CD4-positive, CD25-positive, alpha-beta regulatory T cell (primary cell): ENCODE measurements at places on chromosomes 16 and 17. TPM values are rescaled to one million over a fixed set of nuclear protein-coding genes. Genes with fewer than 3 reads are reported as not detected.

Gene PSMB3
- 107 TPM for total RNA-seq

DNA sequence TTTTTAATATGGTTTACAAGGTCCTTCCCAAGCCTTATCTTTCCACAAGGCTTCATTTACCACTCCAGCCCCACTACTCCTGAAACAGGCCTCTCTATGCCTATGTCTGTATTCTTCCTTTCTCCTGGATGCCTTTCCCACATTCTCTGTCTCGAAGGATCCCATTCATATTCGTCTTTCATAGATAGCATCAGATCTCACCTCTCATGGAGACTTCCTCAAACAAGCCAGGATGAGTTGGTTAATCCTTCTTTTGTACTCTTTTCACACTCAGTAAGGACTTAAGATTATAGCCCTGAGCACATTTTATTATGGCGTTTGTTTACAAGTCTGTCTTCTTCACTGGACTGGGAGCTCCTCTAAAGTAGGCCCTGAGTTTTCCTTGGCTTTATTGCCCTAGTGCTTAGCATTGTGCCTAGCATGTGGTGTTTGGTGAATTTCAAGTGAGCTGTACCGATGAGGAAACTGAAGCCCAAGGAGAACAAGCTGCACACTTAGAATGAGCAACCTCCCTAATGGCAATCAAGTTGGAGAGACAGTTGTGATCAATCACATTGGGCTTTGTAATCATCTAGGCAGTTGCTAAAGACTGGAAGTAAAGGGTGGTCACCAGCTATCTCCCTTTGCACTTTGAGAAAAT lies 10.0 kb upstream of the TBX4 start:
- H3K36me3 ChIP-seq = no peaks in the 10 kb centered on the region
- no peak overlapping the region for H3K4me3 ChIP-seq
- no peak for DNase-seq
- no peak overlapping the region for H3K27ac ChIP-seq
- H3K27me3 ChIP-seq = peaks cover 13% of the 10 kb centered on the region

DNA sequence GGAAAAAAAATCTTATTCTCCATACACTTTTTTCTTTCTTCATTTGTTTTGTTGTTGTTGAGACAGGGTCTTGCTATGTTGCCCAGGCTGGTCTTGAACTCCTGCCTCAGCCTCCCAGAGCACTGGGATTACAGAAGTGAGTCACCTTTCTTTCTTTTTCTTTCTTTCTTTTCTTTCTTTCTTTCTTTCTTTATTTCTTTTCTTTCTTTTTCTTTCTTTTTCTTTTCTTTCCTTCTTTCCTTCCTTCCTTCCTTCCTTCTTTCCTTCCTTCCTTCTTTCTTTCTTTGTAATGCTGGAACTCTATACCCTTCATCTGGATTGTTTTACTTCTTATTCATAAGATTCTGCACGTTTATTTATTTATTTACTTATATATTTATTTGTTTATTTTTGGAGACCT lies 94.5 kb upstream of the TNRC6A start:
- H3K27me3 ChIP-seq = no peaks in the 10 kb centered on the region
- H3K36me3 ChIP-seq = no peaks in the 10 kb centered on the region
- DNase-seq = no peak
- no peak overlapping the region for H3K27ac ChIP-seq

DNA sequence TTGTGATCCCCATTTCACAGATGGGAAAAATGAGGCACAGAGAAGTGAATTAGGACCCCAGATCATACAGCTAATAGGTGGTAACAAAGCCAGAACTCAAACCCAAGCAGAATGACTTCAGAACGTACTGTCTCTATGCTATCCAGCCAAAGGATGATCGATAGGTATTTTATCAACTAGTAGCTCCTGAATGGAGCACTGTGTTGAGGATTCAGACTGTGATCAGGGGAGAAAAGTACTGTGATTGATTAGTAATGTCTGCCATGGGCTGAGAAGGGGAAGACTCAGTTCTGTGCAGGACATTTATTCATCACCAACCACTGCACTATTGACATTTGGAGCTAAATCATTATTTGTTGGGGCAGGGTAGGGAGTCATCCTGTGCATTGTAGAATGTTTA lies 38.7 kb downstream of the CACNG4 start:
- no peak for DNase-seq
- no peaks in the 10 kb centered on the region for H3K4me1 ChIP-seq
- H3K27me3 ChIP-seq = no peaks in the 10 kb centered on the region
- no peaks in the 10 kb centered on the region for H3K36me3 ChIP-seq
- H3K27ac ChIP-seq = no peak overlapping the region

Gene ALOX15
- not detected for total RNA-seq

DNA sequence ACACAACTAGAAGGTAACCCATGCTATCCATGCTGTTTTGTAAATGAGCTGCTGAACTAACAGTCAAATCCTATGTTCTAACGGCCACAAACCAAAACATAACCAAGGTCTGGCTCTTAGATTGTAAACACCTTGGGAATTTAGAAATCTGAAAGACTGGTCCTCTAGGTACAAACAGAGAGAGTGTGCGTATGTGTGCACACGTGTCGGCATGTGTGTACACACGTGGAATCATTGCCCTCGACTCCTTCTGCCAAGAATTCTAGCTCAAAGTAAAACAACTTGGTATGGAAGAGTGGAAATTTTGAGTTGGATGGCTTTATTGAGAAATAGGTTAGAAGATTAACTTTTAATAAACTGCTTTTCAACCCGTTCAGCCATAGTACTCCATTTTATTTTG lies 18.1 kb upstream of the GHDC start:
- no peaks in the 10 kb centered on the region for H3K27me3 ChIP-seq
- no peak overlapping the region for H3K27ac ChIP-seq
- H3K36me3 ChIP-seq = peaks cover 95% of the 10 kb centered on the region
- no peaks in the 10 kb centered on the region for H3K4me1 ChIP-seq
- no peak overlapping the region for H3K4me3 ChIP-seq

Gene OR1F1
- total RNA-seq = not detected

- H3K36me3 ChIP-seq = no peaks in the 10 kb centered on the region
- peaks cover 24% of the 10 kb centered on the region for H3K27me3 ChIP-seq
- H3K27ac ChIP-seq = no peak overlapping the region
- H3K4me1 ChIP-seq = peaks cover 20% of the 10 kb centered on the region
Observed at GRCh38 chr17:61456061-61456681, 3.9 kb downstream of the TBX4 start.

DNA sequence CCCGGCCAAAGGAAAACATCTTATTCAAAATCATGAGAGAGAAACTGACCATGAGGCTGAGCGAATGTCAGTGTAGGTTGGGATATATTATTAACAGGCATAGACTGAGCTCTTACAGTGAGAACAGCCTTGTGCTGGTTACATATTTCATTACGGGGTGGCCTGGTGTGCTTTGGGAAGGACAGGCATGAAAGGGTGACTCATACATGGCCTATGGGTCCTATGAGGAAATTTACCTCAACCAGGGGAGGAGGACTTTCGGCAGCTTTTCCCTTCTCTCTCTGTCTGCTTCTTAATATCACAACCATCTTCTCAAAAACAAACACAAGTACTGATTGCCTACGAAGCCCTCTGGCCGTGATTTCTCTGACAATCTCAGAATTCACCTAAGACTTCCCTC lies 579.1 kb downstream of the CDH13 start:
- no peak for DNase-seq
- no peaks in the 10 kb centered on the region for H3K27me3 ChIP-seq
- H3K4me3 ChIP-seq = no peak overlapping the region
- H3K27ac ChIP-seq = no peak overlapping the region
- H3K4me1 ChIP-seq = no peaks in the 10 kb centered on the region

Gene MT3
- total RNA-seq = not detected

- H3K4me3 ChIP-seq = no peak overlapping the region
- H3K27me3 ChIP-seq = no peaks in the 10 kb centered on the region
- H3K4me1 ChIP-seq = no peaks in the 10 kb centered on the region
- no peaks in the 10 kb centered on the region for H3K36me3 ChIP-seq
- H3K27ac ChIP-seq = no peak overlapping the region
Observed at GRCh38 chr17:12622726-12623125, 43.0 kb upstream of the MYOCD start.

Gene AIPL1
- total RNA-seq = not detected

- no peaks in the 10 kb centered on the region for H3K27me3 ChIP-seq
- no peaks in the 10 kb centered on the region for H3K4me1 ChIP-seq
- no peaks in the 10 kb centered on the region for H3K36me3 ChIP-seq
- no peak for DNase-seq
- no peak overlapping the region for H3K27ac ChIP-seq
- H3K4me3 ChIP-seq = no peak overlapping the region
Observed at GRCh38 chr17:71983828-71984227, 137.0 kb upstream of the SOX9 start.

GRCh38 chr16:26747760-26748159 lies 319.0 kb upstream of the C16orf82 start:
- no peak overlapping the region for H3K27ac ChIP-seq
- H3K4me3 ChIP-seq = no peak overlapping the region
- no peaks in the 10 kb centered on the region for H3K36me3 ChIP-seq
- H3K4me1 ChIP-seq = no peaks in the 10 kb centered on the region
- H3K27me3 ChIP-seq = no peaks in the 10 kb centered on the region

DNA sequence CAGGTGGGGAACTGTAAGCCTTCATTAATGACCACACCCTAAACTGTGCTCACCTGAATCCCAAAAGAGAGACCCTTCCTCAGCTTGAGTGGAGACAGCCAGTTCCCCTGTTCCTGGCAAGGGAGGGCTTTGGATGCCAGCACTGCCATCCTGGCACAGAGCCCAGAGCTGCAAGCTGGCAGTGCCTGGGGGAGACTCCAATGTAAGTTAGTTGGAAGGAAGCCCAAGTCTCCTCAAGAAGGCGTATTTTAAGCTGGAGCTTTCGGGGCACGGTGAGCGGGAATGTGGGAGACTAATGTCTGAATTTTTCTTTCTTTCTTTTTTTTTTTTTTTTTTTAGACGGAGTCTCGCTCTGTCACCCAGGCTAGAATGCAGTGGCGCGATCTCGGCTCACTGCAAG lies 4.7 kb downstream of the CDC42EP4 start:
- no peak overlapping the region for H3K4me3 ChIP-seq
- H3K4me1 ChIP-seq = peaks cover 19% of the 10 kb centered on the region
- H3K27ac ChIP-seq = no peak overlapping the region
- no peak for DNase-seq

DNA sequence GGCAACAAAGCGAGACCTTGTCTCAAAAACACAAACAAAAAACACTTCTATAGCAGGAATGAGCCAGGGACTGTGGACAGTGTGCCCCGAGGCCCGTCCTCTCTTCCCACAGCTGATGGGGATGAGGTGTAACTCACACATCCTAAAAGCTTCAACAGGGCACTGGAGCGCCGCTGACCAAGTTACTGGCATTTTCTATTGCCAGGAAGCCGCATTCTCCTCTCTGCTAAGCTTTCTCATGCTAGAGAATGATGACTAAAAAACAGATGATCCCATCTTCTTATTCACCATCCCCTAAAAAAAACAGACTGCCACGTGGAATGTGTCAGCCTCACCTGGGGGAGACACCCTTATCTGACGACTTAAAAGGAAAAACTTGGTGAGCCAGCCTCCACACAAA lies 16.3 kb downstream of the CARHSP1 start:
- no peaks in the 10 kb centered on the region for H3K27me3 ChIP-seq
- no peak for DNase-seq
- H3K27ac ChIP-seq = no peak overlapping the region
- no peak overlapping the region for H3K4me3 ChIP-seq

Gene ITGAD
- not detected for total RNA-seq

- no peaks in the 10 kb centered on the region for H3K4me1 ChIP-seq
- no peak overlapping the region for H3K4me3 ChIP-seq
- no peaks in the 10 kb centered on the region for H3K27me3 ChIP-seq
- DNase-seq = no peak
Observed at GRCh38 chr16:56910654-56911539, 21.0 kb upstream of the HERPUD1 start.

DNA sequence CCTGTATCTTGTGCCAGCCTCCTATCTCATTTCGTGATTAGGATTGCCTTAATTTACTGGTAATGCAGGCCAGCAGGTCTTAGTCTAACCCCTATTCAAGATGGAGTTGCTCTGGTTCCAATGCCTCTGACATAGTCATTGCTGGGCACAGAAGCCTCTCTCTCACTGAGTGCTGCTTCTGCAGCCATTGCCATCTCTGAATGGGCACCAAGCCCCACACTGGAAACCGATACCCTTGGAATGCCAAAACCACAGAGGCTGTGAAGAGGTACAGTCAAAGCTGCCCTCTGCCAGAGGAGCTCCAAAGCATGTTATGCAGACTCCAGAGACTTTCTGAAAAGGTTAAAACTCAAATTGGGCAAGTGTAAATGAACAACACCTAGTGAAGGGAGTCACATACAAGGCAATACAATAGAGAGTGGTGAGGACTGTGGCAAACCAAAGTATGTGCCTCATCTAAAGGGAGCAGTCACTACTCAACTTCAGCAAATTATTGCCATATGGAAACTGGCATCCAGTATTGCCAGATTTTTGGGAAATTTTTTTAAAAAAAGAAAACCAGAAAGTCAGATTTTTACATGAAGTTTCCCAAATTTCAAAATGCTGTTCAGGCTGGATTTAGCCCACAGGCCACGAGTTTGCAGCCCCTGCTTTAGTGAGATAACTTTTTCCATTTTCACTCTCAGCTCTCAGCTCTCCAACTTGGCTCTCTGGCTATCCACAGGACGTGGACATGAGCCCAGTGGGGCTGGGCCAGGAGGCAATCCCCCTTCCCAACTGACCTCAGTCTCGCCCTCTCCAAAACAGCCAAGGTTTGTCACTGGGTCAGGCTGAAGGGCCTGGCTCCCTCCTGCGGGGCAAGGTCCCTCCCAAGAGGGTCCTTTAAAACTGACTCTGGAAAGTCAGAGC lies 2.1 kb upstream of the MMP2 start:
- no peak overlapping the region for H3K27ac ChIP-seq
- H3K36me3 ChIP-seq = no peaks in the 10 kb centered on the region
- no peak overlapping the region for H3K4me3 ChIP-seq
- no peak for DNase-seq
- H3K4me1 ChIP-seq = no peaks in the 10 kb centered on the region
- H3K27me3 ChIP-seq = peaks cover 4% of the 10 kb centered on the region

DNA sequence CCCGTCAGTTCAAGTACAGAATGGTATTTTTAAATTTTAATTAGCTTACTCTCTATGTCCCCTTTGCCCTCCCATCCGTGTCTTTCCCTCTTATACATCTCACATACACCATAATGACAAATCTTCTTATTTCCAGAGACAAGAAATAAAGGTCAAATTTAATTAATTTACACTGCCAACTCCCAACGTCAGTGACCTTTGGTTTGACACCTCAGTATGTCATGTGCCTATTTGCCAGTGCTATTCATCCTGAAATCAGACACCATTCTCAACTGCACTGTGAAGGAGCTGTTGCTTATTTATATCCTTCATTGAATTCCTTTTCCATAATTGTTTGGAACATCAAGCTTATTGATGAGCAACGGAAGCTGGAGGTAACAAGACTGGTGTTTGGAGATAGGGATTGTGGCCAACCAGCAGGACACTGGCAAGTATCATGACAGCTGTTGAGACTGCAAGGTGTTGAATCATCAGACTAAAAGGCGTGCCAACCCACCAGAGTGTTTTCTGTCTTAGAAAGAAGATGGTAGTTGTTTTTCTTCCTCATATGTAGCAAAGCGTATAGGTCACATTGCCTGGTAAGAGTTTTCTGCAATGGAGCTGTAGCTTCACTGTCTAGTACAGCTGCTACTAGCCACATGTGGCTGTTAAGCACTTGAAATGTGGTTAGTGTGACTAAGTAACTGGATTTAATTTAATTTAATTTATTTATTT lies 12.5 kb downstream of the CALCOCO2 start:
- H3K4me3 ChIP-seq = no peak overlapping the region
- peaks cover 37% of the 10 kb centered on the region for H3K36me3 ChIP-seq
- no peak overlapping the region for H3K27ac ChIP-seq
- peaks cover 35% of the 10 kb centered on the region for H3K4me1 ChIP-seq
- DNase-seq = no peak

Gene ITGA2B
- 19.5 TPM for total RNA-seq

GRCh38 chr16:49366669-49367068 lies 6.9 kb upstream of the C16orf78 start:
- H3K36me3 ChIP-seq = no peaks in the 10 kb centered on the region
- no peaks in the 10 kb centered on the region for H3K4me1 ChIP-seq
- H3K27ac ChIP-seq = no peak overlapping the region
